DMS79 (cell line): ENCODE measurements at places on chromosomes 6 and 20.
A peak's percentile ranks its signal among the peaks of the same experiment; 100 is the strongest.

- no peak for DNase-seq
These were observed 27.4 kb downstream of the GHRH start for GRCh38 chr20:37234254-37234581.

- DNase-seq = no peak
These were observed 470.2 kb upstream of the BTBD3 start for GRCh38 chr20:11447371-11448100.

DNA sequence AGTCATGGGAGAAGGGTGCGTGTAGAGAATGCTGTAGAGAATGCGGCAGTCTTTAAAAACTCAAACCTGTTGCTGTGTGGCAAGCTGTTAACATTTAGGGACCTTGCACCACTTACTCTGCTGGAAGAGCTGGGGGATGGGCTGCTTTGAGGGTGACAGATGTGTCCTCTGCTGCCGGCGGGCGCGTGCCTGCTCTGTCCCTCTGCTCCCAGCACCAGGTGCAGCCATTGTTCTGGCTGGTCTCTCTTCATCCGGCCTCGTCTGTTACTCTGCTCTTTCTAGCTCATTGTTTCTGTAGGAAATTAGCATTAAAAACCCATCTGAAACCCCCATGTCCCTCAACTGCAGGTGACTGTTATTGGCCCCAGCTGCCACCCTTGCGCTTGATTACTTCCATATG lies 78.5 kb downstream of the CBFA2T2 start:
- DNase-seq = peak; percentile 5

DNA sequence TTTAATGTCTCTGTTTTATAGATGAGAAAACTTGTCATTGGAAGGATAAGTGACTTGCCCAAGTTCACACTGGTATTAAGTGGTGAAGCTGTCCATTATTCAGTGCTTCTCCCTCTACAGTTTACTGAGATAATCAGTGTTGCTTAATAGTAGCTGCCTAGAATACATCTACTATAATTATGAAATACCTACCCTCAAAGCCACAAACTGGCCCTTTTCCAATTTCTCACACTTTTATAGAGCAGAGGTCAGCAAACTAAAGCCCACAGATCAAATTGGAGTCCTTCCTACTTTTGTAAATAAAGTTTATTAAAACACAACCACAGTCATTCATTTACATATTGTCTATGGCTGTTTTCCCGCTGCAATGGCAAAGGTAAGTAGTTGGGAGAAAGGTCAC lies 73.5 kb downstream of the EYS start:
- DNase-seq = no peak

DNA sequence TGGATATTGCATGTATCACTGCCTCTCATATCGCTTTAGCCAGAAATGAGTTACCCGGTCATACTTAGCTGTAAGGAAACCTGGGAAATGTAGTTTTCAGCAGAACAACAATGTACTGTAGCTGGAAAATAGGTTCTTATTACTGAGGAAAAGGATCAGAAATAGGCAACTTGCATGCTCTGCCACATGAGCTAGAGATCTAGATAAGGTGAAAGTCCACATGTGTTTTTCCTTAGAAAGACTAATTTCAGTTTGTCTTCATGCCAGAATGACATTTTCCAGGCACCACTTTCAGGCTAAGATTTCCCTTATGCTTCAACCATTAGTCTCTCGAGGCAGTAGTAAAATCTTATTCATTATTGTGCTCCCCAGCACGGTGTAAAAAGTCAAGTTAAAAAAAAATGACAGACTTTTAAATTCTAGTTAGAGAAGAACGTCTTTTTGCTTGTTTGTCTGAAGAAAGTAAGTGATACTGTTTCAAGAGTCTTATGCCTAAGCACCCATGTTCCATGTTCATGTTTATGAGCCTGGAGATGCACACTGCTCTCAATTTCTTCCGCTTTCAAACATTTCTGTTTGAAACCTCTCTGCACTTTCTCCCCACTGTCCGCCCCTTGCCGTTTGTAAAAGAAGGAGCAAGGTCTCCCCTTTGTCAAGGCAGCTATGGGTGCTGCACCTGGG lies 67.6 kb downstream of the ZNF831 start:
- DNase-seq = no peak

DNA sequence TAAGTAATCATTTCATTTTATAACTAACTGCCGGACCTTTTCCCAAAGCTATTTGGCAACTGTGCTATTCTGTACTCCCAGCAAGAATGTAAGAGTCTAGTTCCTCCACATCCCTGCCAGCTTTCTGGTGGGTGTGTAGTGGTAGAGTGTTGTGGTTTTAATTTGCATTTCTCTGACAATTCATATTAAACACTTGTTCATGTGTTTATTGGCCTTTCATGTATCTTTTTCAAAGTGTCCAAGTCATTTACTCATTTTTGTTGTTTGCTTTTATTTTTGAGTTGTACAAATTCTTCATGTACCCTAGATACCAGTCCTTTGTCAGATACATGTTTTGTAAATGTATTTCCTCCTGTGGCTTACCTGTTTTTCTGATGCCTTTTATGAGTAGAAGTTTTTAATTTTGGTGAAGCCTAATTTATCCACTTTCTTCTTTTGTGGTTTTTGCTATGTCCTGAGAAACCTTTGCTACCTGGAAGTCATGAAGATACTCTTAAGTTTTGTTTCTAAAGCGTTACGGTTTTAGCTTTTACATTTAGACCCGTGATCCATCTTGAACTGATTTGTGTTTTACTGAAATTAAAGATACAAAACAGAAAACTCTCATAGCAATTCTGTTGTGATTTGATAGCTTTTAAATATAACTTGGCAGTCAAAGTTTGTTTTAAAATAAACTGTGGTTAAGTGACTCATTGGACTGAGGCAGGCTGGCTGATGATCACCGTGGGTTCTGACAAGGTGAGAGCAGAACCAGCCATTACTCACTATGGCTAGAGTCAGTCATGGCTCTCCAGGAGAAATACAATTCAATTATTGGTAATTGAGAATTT lies 8.0 kb downstream of the MYLIP start:
- DNase-seq = no peak

DNA sequence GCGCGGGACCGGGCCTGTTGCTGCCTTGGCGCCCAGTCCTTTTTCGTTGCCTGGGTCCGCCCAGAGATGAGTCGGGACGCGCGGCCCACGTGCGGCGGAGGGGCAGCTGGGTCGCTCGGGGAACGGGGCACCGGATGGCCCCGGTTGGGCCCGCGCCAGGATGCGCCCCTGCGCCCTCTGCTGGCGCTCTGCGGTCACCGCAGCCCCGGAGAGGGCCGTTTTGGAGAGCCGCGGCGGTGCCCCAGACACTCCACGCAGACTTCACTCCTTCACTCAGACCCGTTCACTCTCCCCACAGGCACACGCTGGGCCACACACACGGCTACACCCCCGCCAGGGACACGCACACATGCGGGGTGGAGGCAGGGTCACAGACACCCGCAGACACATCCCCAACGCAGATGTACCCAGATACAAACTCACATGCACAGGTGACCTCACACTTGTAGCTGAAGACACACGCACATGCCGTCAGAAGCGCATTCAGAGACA lies 38.8 kb downstream of the SRC start:
- no peak for DNase-seq

GRCh38 chr6:20919677-20920385 lies 385.6 kb downstream of the CDKAL1 start:
- no peak for DNase-seq
